ENCODE measurements at places on chromosomes 6 and 20.

- DNase-seq: no peak
Observed at GRCh38 chr6:104428184-104428583, 431.5 kb downstream of the HACE1 start.

- DNase-seq: no peak
Observed at GRCh38 chr20:22617160-22617559, 32.8 kb upstream of the FOXA2 start.

DNA sequence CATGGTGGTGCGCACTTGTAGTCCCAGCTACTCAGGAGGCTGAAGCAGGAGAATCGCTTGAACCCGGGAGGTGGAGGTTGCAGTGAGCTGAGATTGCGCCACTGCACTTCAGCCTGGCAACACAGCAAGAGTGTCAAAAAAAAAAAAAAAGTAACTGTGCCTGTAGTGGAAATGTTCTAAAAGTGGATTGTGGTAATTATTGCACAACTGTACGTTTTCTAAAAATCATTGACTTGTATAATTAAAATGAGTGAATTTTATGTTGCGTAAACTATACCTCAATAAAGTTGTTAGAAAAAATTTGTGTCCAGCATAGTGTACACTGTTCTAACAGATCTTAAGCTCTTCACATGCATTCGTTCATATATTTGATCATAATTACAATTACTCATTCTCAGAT is 5.5 kb downstream of the SEC23B start:
- no peak for DNase-seq

- no peak for DNase-seq
Observed at GRCh38 chr6:36739947-36740817, 42.6 kb downstream of the RAB44 start.

- DNase-seq: no peak
Observed at GRCh38 chr20:32966382-32966781, 37.9 kb downstream of the SUN5 start.

DNA sequence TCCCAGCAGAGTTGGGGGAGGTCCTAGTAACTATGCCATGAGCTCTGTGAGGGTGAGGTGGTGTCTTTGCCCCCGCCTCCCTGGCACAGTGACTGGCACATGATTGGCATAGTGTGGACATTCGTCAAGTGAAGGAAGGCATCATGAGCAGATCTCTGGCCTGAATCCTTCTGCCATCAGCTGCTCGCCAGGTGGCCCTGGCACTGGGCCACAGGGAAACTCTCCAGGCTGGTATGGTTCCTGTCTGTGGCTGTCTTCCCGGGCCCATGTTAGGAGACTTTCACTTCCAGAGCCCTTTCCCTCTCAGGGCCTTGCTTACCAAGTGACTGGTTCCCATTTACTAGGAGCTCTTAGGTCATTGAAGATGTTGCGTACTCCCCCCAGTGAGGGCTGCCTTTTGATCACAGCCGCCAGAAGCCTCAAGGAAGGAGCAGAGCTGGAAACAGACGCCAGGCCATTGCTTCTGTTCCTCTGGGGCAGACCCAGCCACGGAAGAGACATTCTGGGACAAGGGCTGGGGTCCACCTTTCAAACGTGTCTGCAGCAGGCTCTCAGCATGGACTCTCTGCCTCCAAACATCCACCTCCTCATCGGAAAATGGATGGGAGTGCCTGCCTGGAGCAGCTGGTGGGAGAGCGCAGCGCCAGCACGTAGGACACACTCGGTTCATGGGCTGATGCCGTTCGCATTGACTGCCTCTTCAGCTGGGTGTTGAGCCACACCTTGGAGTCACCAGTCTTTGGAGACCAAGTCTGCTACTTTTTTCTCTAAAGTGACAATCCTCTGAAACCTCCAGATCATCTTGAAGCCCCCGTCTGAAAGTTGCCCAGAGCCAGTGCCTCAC is 67.2 kb downstream of the PTPN1 start:
- no peak for DNase-seq

DNA sequence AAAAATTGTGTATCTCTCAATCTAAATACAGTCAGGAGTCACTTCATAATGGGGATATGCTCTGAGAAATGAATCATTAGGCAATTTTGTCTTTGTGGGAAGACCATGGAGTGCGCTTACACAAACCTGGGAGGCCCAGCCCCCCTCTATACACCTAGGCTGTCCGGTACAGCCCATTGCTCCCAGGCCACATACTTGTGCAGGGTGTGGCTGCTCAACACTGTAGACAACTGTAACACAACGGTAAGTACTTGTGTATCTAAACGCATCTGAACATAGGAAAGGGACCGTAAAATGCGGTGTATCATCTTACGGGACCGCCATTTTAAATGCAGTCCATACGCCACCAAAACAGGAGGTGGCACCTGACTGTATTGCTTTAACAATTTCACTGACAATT is 58.0 kb upstream of the FRMD1 start:
- no peak for DNase-seq

DNA sequence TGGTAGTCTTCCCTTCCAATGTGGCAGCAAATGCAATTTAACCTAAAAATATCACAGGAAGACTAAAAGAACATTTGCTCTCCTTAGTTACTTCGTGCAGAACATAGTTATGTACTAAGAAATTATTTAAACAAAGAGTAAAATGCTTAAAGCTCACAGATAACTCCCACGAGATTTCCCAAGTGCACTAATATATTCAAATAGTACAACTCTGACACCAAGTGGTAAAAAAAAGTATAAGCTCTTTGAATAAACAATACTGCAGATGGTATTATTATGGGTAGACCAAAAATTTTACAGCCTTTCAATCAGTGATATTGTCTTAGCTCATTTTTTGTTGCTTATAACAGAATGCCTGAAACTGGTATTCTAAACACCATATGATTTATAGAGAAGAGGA is 52.8 kb upstream of the FILIP1 start:
- DNase-seq: no peak

GRCh38 chr20:50303573-50304500 is 113.2 kb downstream of the CEBPB start:
- DNase-seq: no peak

DNA sequence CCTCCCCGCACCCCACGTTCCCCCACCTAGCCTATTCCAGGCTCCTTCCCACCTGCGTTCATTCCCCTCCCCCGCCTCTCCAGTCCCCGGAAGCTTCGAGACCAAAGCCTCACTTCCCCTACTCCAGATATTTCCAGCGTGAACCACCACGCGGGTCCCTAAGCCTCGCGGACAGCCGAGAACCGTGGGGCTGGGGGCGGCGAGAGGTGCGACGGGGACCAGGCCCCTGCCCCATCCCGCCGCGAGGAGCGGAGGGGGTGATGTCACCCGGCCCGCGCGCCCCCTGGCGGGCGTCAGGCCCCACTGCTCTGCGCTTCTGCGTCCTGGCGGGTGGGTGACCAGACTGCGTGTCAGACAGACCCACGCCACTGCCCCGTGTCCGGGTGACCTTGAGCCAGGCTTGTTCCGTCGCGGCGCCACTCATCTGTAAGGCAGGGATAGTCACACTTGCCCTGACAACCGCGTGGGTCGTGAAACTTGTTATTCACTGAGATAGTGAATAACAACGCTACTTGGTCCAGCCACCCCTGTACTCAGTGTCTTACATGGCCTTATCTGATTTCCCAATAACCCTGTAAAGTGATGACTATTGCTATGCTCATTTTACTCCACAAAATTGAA is 9.0 kb upstream of the HSP90AB1 start:
- no peak for DNase-seq

GRCh38 chr6:170417881-170418280 is 111.3 kb downstream of the FAM120B start:
- DNase-seq: no peak

DNA sequence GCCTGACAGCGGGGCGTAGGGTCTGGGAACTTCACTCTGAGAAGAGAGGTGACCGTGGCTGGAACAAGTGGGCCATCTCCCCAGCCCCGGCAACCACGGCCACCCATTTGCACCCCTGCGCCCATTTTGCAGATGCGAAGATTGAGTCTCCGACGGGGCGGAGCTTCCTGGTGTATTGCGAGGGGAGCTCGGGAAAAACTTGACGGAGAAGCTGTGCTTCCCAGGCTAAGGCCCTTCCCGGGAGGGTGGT is 653 bp downstream of the ZNF335 start:
- DNase-seq: no peak

DNA sequence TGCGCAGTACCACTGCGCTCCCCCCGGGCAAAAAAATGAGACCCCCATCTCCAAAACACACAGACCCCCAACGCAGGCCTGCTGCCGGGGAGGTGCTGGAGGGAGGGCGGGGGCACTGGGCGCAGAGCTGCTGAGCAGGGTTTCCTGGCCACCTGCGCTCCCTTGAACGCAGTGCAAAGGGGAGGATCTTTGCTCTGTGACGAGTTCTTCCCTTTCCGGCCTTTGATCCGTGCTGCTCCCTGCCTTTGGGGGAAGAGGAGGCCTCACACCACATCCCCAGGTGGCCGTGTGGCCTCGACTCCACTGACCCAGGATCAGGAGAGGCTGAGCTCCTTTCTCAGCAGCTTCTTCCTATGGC is 8.9 kb upstream of the COL20A1 start:
- no peak for DNase-seq

- DNase-seq: no peak
Observed at GRCh38 chr6:152386131-152386530, 251.0 kb downstream of the SYNE1 start.

DNA sequence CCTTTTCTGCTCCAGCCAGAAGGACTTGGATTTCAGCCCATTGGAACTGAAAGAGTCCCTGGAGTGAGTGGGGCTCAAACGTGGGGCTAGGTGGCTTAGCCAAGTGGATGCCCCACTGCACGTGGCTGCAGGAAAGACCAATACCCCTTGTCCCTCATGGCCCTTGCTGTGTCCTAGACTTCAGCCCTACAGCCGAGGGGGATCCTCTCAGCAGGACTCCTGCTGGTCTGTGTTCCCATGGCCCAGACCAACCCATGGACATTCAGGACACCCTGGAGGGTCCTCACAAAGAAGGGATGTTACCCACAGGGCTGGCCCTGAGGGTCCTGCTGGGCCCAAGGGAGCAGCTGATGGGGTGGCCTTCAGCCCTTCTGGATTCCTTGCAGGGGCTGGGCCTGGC is 30.0 kb upstream of the PHACTR3 start:
- DNase-seq: no peak

GRCh38 chr20:59120919-59121318 is 42.7 kb upstream of the ZNF831 start:
- DNase-seq: no peak

Measured in SW 1271 (cell line).